Renal pelvis (tissue), 12 donors: ENCODE measurements at places on chromosomes 6 and 20.

DNA sequence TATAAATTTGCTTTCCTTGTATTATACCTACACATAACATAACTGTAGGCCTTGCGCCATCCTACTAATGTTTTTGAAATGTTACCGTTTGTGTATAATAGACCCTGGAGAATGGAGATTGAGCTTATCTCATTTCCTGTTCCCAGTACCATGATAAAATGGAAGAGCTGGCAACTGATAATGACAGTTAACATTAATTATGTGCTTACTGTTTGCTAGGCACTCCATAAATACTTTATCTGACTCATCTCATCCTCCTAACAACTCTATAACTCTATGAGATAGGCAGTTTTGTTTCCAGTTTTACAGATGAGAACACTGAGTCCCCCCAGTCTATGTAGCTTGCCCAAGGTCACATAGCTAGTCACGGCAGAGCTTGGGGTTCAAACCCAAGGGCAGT, 396.7 kb downstream of the SYNE1 start:
- DNase-seq, result no peak

DNA sequence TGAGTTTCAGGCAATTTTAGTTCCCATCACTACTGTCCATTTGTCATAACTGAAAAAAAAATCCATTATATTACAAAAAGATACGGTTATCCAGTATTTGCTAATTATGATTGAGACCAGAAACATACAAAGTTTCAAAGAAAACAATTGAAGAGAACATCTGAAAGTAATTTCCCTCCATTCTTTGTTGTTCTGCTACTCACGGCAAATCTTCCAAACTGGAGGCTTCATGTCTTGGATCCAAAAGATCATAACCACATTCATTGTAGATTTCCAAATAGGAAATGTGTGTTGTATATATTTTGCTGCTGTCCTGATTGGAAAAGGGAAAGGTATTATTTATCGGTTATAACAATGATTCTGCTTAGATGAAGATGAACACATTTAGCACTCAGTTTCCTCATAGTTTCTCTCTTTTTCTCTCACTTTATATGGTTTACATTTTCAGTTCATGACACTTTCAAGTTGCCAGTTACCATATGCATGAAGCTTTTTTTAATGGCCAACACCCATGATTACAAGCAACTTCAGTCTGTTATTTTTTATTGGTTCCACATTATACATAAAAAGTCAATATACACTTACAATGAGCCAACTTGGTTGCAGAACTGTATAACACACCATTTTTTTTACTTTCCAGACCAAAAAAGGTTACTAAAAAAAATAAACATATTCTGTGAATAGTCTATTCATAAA, 90.4 kb downstream of the KIF6 start:
- DNase-seq, result no peak

DNA sequence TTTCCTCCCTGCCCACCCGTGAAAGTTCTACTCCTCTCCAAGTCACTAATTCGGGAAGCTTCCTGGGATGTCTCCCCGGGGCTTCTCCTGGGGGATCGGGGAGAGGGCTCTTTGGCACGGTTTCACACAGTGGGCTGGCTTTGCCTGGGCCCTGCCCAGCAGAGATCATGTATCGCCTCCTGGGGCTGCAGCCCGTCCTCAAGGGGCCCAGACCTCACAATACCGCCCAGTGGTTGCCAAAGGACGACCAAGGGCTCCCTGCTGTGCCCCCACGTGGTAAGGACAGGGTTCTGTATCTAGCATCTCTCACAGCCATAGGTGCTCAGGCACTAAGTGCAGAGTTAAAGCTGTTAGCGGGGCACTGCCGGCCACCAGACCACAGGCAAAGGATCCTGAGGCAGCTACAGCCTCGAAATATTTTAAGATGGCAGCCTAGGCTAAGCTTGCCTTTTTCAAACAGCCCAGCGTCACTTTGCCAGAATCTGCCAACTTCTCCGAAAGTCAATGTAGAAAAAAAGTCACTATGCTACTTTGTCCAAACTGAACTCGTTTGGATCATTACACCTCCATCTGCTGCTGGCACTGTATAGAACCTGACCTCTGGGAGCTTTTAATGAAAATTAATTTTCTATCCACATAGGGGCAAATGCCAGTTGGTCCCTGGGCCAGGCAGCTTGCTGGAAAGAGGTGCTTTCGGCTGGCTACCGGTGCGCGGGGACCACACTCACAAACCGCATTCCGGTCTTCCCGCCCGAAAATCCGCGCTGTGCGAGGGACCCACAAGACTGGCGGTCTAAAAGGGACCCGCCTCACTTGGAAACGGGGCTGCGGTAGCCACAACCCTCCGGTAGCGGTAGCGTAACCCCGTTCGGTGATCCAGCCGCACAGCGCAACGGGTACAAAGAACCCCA, 1.3 kb upstream of the NNAT start:
- DNase-seq, result peak; percentile 27

DNA sequence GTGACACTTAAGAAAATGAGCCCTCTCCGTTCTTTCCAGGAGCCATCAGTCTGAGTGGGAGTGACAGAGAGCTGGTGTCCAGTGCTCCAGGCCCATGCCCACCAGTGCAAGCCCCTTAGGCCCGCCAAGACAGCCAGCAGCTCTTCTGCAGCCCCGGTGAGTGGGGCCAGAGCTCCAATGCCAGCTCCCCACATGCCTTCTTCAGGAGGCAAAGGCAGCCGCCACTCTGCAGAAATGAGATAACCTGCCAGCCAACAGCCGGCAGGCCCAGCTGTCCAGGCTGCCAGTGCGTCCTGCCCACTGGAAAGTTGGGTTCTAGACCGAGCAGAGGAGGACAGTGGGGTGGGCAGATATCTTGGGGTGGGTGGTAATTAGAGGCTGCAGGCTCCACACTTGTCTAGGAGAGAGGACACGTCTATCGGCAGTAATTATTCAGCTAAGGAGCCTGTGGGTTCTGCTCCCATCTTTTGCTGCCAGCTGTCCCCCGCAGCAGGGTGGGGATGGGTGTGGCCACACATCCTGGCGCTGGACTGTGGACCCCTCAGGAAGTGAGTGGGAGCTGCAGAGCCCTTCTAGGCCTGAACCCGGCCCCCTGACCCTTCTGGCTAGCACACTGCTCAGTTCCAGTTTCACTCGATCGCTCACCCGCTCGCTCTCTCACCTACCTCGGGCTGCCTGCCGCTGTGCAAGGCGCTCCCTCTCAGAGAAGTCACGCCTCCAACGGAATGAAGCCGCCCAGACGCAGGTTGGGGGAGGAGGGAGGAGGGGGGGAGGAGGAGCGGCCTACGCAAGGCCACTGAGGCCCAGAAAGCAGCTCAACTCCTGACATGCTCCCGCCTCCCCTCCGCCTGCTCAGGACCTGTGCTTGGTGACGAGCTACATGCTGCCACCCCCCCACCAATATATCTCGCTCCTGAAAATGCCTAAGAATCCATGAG, 3.6 kb downstream of the GRM4 start:
- no peak for DNase-seq

- DNase-seq, result no peak
These were observed 20.7 kb upstream of the PKHD1 start for GRCh38 chr6:52108128-52108527.

GRCh38 chr20:16106191-16106849, 466.9 kb downstream of the KIF16B start:
- DNase-seq, result no peak

DNA sequence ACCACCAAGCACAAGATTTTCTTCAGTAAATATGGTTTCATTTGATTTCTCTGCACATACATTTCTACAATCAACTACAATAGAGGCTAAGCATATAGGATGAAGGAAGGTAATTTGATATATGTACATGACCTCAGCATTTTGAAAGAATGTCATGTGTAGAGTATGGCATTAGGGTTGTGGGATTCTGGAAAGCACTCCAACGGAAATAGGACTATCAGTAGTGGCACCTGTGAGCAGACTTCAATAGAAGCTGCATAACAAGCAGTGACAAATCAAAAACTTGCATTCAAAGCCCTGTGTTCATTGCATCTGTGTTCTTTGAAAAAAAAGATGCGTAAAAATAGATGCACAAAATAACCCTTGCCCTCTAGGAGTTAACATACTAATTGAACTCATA, 57.5 kb upstream of the EYA4 start:
- no peak for DNase-seq

GRCh38 chr6:76490456-76490855, 418.0 kb upstream of the IMPG1 start:
- DNase-seq, result no peak

GRCh38 chr6:143040018-143040417, 20.7 kb upstream of the AIG1 start:
- DNase-seq, result no peak

DNA sequence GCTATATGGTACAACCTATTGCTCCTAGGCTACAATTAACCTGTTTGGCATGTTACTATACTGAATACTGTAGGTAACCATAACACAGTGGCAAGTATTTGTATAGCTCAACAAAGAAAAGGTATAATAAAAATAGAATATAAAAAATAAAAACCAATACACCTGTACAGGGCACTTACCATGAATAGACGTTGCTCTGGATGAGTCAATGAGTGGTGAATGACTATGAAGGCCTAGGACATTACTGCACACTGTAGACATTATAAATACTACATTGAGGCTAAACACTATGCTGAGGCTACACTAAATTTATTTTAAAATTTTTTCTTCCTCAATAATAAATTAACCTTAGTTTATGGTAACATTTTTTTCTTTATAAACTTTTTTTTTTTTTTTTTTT, 18.6 kb downstream of the ELOVL5 start:
- no peak for DNase-seq
